Renal pelvis (tissue), 12 donors: ENCODE measurements at places on chromosomes 3 and 15.

- DNase-seq, result no peak
Observed at GRCh38 chr3:148957586-148957985, 33.8 kb upstream of the GYG1 start.

- no peak for DNase-seq
Observed at GRCh38 chr3:148255981-148256969, 441.4 kb upstream of the AGTR1 start.

- no peak for DNase-seq
Observed at GRCh38 chr3:52892625-52893311, 4.6 kb downstream of the STIMATE start.

DNA sequence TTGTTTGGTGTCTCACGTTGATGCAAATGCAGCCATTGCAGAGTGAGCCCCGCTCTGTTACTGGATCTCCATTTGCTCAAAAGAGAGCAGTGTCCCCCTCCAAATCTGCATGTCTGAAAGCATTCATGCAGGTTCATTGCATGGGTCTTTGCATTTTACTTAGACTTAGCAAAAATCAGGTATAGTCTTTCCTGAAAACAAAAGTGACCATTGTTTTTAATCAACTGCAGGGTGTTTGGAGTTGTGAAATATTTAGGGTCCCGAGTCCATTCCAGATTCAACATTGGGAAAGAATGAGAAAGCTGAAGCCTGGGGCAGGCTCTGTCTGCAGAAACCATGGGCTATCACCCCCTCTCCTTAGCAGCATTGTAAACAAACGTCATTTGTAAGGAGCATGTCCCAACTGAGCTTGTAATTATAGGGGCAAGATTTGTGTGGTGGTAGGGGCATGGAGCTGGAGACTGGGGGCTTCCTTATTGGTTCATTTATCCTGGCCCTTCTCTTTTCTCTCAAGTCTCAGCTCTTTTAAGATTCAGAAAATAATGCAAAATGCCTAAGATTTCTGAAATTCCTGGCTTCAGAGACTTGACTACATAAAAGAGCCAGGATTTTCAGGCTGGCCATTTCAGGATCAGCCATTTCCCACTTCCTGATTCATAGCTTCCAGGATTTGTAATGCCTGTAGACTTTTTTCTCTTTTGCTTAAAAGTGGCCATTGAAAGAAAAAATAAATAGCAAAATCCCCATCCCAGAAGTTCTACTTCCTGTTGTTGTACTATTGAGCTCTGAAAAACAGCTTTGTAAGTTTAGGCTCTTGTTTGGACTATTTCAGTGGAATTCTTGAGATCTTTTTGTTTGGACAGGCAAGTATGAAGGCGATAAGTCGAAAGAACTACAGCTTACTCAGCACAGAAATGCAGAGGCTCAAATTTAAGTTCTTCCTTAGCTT lies 23.0 kb downstream of the IGF1R start:
- DNase-seq, result no peak

DNA sequence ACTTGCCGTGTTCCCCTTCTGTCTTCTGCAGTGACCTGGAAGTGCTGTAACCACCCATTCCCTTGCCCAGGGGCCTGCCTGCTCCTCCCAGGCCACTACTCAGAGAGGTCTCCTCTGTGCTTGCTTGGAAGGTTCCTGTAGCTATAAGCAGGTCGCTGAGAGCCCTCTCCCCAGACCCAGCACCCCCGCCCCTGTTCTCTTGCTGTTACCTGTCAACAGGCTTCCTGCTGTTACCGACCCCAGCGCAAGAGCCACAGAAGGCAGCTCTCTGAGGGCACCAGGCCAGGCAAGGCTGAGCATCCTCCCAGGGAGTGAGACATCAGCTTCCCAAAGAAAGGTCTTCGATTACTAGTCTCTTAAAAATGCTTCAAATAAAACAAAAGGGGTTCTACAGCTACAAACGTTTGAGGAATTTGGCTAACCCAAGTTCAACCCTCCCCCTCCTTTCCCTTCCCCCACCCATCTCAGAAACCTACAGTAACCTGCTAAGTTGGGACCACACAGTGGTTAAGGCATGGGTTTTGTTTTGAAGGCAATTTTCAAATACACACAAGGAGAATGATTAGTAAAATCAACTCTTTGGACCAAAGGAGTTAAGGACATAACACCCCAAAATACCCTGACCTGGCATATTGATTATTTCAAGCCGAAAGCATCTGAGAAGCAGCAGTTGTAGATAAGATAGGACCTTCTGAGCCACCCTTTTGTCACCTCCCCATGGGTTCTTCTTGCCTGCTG lies 74.9 kb upstream of the MFGE8 start:
- no peak for DNase-seq

DNA sequence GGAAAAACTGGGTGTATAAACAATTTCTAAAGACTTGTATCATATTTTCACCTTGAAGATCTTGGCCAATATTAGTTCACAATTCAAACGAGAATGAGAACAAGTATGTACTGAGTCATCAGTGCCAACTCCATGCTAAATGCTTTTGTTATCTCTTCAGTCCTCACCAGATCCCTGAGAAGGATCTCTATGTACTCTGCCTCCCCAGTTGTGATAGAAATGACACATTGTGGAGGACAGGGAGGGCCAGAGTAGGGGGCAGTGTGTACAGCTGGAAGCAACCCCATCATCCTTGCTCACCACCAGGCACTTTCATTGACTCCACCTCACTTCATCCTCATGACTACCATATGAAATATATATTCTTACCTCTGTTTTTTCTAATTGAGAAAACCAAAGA lies 353.7 kb upstream of the SOX2 start:
- no peak for DNase-seq

DNA sequence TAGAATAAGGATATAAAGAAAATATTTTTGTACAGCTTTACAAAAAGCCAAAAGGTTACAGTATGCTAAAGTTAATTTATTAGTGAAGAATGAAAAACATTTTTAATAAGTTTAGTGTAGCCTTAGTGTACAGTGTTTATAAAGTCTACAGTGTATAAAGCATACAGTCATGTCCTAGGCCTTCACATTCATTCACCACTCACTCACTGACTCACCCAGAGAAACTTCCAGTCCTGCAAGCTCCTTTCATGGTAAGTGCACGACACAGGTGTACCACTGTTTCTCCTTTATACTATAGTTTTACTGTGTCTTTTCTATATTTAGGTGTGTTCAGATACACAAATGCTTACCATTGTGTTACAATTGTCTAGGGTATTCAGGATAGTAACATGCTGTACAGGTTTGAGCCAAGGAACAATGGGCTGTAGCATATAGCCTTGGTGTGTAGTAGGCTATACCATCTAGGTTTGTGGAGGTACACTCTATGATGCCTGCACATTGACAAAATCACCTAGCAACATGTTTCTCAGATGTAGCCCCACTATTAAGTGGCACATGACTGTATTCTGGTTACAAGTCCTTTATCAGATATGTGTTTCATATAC lies 197.1 kb upstream of the KBTBD8 start:
- no peak for DNase-seq

GRCh38 chr15:73884159-73884558 lies 10.8 kb downstream of the TBC1D21 start:
- DNase-seq, result no peak

- DNase-seq, result no peak
Observed at GRCh38 chr3:85481411-85482212, 522.8 kb downstream of the CADM2 start.

GRCh38 chr15:89019436-89019835 lies 68.8 kb upstream of the ABHD2 start:
- DNase-seq, result no peak

- DNase-seq, result no peak
Observed at GRCh38 chr3:154223519-154223918, 100.8 kb downstream of the DHX36 start.

- DNase-seq, result no peak
Observed at GRCh38 chr3:112786002-112786590, 60.6 kb downstream of the CD200R1L start.

- no peak for DNase-seq
Observed at GRCh38 chr3:120469440-120469839, 18.6 kb upstream of the FSTL1 start.

DNA sequence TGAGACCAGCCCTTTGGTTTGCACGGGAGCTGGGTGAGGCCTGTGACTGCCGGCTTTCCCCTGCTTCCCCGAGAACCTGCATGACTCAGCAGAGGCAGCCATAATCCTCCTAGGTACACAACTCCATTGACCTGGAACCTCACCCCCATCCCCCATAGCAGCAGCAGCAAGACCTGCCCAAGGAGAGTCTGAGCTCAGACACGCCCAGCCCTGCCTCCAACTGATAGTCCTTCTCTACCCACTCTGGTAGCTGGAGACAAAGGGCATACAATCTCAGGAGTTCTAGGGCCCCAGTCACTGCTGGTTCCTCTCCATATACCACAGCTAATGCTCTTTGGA lies 141.0 kb upstream of the ARHGEF26 start:
- no peak for DNase-seq

DNA sequence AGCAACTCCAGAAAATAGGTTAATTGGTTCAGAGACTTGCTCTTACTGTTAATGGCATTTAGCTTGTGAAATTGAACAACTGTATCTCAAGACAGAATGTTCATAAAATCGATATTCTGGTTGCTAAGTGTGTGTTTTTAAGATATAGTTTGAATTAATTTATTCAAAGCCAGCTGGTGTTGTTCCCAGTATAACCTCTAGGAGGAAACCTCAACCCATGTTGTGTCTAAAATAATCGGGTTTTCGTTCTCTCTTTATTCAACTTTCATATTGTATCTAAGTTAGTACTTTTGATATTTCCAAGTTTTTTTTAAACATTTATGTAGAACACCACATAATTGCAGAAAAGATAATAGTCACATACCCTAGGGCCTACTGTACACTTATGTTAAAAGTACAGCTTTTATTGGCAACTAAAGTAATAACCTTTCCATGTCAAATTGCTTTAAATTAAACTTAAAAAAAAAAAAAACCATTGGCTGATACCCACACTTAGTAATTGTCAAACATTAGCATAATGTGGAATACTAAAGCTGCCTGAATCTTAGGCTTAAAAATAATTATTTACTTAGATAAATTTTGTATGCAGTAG lies 90.9 kb downstream of the SAMMSON start:
- no peak for DNase-seq

GRCh38 chr15:49059491-49059890 lies 13.2 kb upstream of the SECISBP2L start:
- no peak for DNase-seq

GRCh38 chr15:92069308-92070250 lies 216.1 kb downstream of the SLCO3A1 start:
- no peak for DNase-seq

DNA sequence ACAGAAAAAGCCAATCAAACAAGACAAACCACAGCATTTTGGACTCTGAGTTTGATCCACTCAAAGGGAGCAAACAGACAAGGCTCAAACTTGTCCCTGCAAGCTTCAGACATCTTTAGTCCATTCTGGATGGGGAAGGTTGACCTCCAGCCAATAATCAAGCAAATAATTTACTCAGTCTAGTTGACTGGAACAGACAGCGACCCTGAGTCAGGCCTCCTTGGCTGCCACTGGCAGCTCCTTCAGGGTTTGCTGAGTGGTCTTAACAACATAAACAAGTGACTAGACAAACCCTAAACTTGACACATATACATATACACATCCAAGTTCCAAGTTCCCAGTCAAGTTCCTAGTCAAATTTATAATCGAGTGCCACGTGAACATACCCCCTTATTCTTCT lies 313.9 kb downstream of the POLQ start:
- DNase-seq, result no peak

DNA sequence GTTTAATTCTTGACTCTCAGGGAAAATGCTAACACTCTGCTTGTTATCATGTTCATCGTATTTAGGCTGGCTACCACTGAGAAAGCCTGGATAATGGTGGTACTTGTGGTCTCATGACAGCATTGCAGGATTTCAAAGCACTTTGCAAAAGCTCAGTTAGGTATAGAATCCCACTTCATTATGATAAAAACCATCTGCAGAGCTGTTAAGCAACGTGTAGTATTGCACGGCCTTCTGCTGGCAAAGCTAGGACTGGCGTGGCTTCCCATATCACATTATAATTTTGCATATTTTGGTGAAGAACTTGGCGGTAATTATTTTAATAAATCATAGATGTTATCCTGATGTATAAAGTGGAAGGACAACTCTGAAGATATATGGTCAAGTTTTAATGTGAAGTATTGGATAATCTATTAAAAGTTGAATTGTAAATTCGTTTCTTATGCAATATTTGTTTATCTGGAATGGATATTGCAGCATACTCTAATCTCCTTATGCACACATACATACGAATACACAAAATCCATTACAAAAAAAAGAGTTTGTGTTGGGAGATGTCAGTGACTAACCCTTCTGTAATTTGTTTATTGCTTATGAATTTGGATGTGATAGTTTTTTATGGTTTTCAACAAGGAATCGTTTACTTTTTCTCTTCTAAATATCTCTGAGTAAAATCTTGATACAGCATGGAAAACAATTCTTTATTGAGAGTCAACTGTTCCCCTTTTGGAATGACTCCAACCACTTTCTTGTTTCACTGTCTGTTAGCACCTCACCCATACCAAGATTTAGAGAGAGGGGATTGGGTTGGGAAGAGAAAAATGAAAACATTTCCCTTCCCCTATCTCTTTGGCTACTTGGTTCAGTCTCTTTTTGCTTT lies 9.2 kb downstream of the RAB8B start:
- no peak for DNase-seq

- peak; percentile 87 for DNase-seq
Observed at GRCh38 chr15:66883284-66883911, 181.4 kb downstream of the SMAD6 start.

DNA sequence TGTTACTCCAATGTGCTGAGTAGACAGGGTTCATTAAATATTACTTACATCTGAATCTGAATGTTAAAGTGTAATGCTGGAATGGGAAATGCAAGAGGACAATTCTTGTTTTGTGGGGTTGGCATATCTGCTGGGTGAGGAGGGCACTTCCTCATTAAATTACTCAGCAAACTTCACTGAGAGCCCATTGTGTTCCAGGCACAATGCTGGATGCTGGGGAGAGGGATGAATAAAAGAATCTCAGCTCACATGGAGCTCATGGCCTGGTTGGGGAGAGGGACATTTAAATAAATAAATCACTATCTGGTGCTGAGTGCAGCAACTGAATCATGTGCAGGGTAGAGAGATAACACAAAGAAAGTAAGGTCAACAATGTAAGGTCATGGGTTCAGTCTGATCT lies 199.2 kb upstream of the CFAP20DC start:
- no peak for DNase-seq

DNA sequence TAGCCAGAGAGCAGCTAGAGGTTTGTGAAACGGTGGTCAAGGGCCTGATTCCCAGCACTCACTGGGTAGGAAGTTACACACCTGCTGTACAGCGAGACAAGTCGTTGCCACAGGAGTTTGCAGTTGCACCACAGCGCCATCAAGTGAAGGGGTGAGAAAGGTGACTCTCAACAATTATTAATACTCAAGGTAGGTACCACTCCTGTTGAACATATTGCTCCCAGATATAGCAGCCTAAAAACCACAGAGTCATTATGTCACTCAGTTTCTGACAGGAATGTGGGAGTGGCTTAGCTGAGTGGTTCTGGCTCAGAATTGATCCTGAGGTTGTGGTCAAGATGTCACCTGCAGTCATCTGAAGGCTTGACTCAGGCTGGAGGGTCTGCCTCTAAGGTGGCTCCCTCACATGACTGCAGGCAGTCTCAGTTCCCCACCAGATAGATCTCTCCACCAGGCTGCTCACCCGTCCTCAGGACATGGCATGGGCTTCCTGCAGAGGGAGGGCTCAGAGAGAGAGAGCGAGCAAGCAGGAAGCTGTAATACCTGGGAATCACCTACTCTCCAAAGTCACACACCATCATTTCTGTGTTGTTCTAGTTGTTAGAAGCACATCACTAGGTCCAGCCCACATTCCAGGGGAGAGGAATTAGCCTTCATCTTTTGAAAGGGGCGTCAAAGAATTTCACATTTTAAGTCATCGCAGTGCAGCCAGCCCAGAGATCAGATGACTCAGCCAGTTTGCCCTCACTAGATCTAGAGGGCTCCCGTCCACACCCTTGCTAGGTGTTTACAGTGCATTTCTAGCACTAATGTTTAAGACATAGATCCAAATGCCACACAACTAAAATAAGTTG lies 17.0 kb upstream of the ANO10 start:
- no peak for DNase-seq
